Brain microvascular endothelial cell (primary cell): ENCODE measurements at places on chromosomes 4 and X.

DNA sequence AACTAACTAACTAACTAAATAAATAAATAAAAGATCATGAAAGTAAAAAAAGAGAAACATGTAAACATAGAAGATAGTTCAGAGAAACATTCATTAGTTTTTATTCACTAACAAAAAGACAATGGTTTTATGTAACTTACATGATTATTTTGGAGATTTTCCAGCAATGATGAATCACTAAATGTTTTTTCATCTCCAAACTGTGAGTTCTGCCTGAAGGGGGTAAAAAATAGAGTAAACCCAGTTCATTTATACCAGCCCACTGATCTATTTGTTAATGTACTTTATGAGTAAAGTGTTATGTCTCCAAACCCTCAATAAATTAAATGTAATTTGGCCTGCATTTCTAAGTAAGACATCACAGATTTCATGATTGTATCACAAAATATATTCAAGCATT, 101.1 kb downstream of the ATP8A1 start:
- DNase-seq = no peak

- DNase-seq = peak; percentile 14
Measured at GRCh38 chr4:108058685-108059440, 69.2 kb downstream of the HADH start.

GRCh38 chr4:4781936-4782707, 77.3 kb upstream of the MSX1 start:
- no peak for DNase-seq

GRCh38 chrX:15675490-15675921, 10.9 kb upstream of the CLTRN start:
- DNase-seq = peak; percentile 77

DNA sequence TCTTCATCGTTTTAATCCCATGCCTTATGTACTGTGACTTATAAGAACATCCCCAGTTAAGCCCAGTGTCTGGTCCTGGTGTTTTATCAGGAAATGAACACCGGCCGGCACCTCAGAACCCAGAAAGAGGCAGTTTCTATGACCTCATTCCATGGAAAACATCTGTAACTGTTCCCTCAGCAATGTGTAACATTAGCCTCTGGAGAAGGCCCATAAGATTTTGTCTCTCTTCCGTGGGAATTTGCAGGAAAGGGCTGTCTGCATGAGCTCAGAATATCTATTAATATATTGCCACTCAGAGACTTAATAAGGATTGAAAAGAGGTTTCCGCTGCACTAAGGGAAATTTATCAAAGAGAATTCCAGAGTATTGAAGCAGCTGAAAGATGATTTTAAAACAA, 3.1 kb upstream of the TCEANC start:
- peak; percentile 22 for DNase-seq

DNA sequence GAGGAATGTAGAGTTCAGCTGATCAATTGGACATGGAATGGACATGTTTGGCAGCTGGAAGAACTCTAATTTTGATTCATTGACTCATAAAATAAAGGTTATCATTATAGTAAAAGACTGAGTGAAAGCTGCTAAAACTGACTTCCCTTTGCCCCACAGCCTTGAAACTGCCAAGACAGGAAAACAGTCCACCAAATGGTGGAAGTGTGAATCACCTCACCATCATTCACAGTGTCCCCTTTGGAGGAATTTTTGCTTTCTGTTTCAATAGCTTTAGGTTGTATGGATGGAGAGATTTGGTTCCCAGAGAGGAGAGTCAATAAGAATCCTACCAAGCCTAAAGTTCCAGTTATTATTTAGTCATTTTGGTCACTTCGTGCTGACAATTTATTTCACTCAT, 20.8 kb upstream of the FREM3 start:
- no peak for DNase-seq

GRCh38 chr4:38192516-38192915, 232.3 kb downstream of the PTTG2 start:
- no peak for DNase-seq

DNA sequence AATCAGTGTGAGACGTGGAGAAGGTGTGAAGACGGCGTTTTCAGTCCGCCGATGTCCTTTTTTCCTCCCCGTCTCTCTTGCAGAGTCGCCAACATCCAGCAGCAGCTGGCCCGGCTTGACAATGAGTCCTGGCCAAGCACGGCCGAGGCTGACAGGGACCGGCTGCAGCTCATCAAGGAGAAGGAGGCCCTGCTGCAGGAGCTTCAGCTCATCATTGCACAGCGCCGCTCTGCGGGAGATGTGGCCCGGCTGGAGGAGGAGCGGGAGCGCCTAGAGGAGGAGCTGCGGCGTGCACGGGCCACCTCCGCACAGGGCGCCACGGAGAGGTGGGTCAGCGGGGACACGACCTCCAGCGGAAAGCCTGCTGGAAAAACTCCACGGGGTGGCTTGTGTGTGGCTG, 47.1 kb upstream of the CLCN4 start:
- DNase-seq = no peak

GRCh38 chr4:47510506-47511143, 25.6 kb downstream of the ATP10D start:
- no peak for DNase-seq

GRCh38 chrX:110170029-110170428, 147.9 kb downstream of the AMMECR1 start:
- no peak for DNase-seq

DNA sequence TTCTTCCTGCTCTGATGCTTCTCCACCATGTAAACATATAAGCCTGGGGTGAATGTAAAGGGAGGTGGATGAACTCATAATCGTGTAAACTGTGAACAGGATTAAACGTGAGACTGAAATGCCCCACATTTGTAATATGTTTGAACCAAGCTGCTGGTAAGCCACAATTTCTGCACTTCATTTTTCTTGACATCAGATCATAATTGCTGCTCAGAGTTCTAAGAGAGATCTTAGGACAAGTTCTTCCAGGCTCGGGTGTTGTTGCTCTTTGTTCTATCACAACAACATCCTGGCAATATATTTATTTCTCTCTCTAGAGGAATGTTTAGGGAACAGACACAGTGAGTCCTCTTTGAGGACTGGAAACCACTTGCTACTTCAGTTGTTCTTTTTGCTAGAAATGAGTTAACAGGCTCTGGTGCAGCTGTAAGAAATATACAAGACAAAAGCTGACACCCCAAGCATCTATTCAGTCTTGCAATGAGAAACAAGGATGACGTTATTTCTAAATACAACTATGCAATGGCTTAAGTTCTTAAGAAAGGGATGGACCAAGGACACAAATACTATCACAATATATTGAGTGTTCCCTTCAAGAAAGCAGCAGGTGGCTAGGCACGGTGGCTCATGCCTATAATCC, 59.6 kb downstream of the LNX1 start:
- no peak for DNase-seq

DNA sequence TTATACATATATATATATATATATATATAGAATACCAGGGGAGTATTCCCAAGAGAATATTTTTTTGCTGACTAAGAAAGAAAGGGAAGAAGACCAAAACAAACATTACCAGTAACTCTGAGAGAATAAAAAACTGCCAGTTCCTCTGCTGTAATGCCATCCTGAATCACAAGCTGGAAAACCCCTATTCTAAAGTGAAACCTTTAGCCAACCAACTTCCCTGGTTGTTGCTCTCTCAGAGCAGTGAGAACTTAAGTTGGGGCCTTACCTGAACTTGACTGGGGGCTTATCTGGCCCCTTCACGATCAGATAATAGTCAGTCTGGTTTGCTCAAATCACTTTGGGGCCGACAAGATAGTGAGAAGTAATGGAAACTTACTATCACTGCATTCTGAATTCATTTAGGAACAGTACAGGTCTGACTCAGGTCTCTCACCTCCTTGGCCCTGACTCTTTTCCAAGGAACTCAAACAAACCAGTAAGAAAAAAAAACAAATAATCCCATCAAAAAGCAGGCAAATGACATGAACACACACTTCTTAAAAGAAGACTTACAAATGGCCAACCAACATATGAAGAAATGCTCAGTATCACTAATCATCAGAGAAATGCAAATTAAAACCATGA, 62.5 kb downstream of the CD40LG start:
- no peak for DNase-seq

GRCh38 chrX:43817444-43817843, 64.8 kb downstream of the MAOB start:
- DNase-seq = no peak

DNA sequence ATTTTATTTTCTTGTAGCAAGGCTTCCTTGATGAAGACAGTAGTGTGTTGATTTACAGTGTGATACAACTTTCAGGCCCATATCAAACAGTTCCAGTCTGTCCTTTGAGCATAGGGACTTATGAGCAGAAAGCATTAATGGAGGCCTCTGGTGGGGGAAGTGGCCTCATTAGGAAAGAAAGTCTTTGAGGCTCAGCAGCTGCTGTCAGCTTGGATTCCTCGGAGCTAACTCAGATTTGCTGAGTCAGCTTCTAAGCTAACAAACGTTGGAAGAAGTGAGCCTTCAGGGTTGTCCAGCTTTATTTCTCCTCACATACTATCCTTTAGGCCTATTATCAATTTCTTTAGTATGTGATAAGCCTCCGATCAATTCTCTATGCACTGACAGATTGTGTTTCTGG, 15.8 kb upstream of the SFRP2 start:
- DNase-seq = no peak

DNA sequence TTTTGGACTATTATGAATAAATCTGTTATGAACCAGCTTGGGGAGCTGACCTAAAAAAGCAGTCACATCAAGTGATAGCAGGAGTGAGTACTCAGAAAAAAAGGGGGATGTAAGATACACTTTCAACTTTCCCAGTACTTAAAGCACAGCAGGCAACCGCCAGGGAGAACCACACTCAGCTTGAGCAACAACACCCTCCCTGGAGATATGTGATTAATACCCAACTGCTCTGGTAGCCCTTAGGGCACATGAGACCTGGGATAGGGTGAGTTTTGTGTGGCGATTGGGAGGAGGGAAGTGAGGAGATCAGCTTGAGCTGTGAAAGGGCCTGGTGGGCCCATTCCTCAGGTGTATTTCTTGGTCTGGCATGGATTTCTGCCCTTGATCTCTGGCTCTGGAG, 220.3 kb upstream of the SFRP2 start:
- DNase-seq = no peak

DNA sequence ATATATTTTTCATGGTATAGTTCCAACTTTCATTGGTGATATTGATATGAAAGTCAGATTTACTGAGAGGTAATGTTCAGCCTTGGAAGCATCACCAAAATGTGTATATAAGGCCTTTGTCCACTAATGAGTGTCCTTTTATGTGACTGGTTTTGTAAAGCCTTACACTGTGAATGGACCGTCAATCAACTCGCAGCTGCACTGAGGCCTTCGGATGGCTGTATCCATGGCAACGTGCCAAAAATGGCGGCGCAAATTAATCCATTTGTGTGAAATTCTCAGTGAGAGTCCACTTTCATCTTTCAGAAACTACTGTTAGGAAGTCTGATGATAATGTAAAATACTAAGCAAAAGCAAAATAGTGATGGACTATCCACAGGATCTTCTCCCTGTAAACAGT, 131.7 kb downstream of the SPCS3 start:
- no peak for DNase-seq

GRCh38 chrX:1153940-1154339, 58.5 kb downstream of the CRLF2 start:
- no peak for DNase-seq

GRCh38 chrX:139823806-139824205, 109.0 kb downstream of the ATP11C start:
- DNase-seq = peak; percentile 31

- peak; percentile 98 for DNase-seq
Measured at GRCh38 chr4:135838889-135839288, 1637.3 kb upstream of the PABPC4L start.

- no peak for DNase-seq
Measured at GRCh38 chrX:100072336-100072735, 337.7 kb downstream of the PCDH19 start.

DNA sequence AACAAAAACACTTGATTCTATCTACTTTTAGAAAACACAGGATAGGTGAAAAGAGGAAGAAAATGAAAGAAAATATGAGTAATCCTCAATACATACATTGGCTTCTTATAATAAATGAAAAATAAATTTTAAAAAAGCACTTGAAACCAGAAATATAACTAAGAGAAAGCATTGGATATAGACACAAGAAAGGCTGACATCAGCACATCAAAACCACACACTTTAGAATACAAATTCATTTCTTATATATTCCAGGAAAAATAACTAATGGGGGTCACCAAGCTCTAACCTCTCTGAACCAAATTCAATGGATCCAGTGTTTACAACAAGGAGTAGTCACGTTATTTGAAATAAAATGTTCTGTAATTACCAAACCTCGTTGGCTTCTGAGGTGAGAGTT, 133.5 kb downstream of the REELD1 start:
- DNase-seq = no peak

DNA sequence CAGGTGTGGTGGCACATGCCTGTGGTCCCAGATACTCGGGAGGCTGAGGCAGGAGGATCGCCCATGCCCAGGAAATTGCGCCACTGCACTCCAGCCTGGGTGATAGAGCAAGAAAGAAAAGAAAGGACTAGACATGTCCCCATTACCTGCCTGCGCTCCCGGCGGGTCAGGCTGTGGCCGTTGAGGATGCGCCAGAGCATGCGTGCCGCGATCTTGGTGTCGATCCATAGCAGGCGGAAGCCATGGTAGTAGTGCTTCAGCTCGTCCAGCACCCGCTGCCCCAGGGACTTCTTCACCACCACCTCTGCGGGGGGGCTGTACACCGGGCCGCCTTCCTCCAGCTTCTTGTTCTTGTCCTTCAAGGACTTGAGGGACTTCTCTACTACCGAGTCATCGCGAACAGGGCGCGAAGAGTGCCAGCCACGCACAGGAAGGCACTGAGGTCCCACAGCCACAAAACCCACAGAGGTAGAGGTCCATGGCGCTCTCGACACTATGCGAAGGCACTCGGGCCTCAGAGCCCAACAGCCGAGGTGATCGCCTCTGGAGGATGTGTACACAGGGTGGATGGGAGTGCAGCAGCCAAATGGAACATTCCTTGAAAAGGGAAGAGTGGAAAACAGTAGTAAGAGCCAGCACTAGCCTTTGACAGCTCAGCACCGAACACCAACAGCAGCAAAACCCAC, 14.6 kb downstream of the LETM1 start:
- no peak for DNase-seq

GRCh38 chr4:106809076-106809475, 227.0 kb downstream of the DKK2 start:
- DNase-seq = peak; percentile 66

- DNase-seq = no peak
Measured at GRCh38 chr4:5905714-5906113, 12.8 kb upstream of the CRMP1 start.

DNA sequence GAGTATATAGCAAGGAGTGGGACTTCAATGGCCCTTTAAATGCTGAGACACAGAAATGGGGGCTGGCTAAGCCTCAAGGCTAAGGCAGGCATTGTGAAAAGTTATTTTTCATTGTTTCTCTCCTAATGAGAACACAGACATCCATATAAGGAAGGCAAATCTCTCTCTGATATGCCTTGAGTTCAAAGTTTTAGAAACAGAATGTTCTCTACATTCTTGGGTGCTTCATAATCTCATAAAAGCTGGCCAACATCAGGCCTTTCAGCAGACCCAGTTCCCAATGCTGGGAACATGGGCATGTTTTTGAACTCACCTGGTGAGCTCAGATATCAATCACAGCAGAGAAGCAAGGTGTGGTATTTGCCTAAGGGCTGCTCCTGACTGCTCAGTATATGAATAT, 19.4 kb upstream of the RAB40A start:
- no peak for DNase-seq
